Liver (tissue), 10 donors: ENCODE measurements at places on chromosomes 12 and 14. TPM values are rescaled to one million over a fixed set of nuclear protein-coding genes. Genes with fewer than 3 reads are reported as not detected.

TCL1B gene
- not detected for polyA plus RNA-seq

GPRC5D gene
- polyA plus RNA-seq = 0.13 TPM

TAS2R8 gene
- not detected for polyA plus RNA-seq

GLS2 gene
- 53.7 TPM for polyA plus RNA-seq

ZNF384 gene
- polyA plus RNA-seq = 12.7 TPM

RIN3 gene
- polyA plus RNA-seq = 11.1 TPM

SLC25A21 gene
- 0.29 TPM for polyA plus RNA-seq

PPFIA2 gene
- polyA plus RNA-seq = not detected
